ENCODE measurements at places on chromosomes 7 and 10. TPM values are rescaled to one million over a fixed set of nuclear protein-coding genes. Genes with fewer than 3 reads are reported as not detected.

Gene HOXA6
- 48.9 TPM for polyA plus RNA-seq

Gene CACNA2D1
- 30.2 TPM for polyA plus RNA-seq

Gene NRCAM
- 17.3 TPM for polyA plus RNA-seq

Gene HECTD2
- 31.0 TPM for polyA plus RNA-seq

Gene SORCS1
- polyA plus RNA-seq = 10.7 TPM

Gene TMEM130
- 5.0 TPM for polyA plus RNA-seq

Gene PRSS58
- not detected for polyA plus RNA-seq

Gene GRID1
- polyA plus RNA-seq = 1.6 TPM

Gene LDB3
- 1.2 TPM for polyA plus RNA-seq

Gene ZNF107
- polyA plus RNA-seq = 8.9 TPM

Gene RNF32
- 2.7 TPM for polyA plus RNA-seq

Gene CCL26
- 0.20 TPM for polyA plus RNA-seq

Gene DMBT1
- polyA plus RNA-seq = 0.16 TPM

Gene ATG9B
- 4.2 TPM for polyA plus RNA-seq

Gene NPC1L1
- 3.3 TPM for polyA plus RNA-seq

Gene NRBF2
- polyA plus RNA-seq = 26.6 TPM

Gene PSMA2
- polyA plus RNA-seq = 335 TPM

Gene NUTM2E
- polyA plus RNA-seq = 0.59 TPM

Gene GSTK1
- 182 TPM for polyA plus RNA-seq

Gene PNLIPRP2
- polyA plus RNA-seq = not detected

Gene ZCWPW1
- 5.9 TPM for polyA plus RNA-seq

Gene NKX6-2
- polyA plus RNA-seq = 7.3 TPM
